Left ventricle myocardium inferior (tissue), 1 donor: ENCODE measurements at places on chromosomes 16 and 17.

DNA sequence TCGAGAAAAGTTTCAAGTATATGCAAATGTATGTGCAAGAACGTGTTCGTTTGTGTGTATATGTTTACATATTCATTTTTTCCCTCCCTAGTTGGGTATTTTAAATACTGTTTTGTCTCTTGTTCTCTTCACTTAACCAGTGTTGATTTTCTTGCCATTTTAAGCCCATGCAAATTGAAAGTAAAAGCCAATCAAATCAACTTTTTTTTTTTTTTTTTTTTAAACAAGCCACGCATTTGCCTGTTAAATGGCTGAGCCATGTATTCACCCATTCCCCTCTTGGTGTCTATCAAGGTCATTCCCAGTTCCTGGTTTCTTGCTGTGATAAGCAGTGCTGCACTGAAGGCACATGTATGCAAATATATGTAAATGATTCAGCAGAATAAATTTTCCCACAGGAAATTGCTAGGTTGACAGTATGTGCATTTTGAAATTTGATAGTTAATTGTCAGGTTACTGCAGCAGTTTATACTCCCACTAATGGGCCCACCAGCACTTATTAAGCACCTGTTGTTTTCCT is 12.2 kb downstream of the ABCC1 start:
- DNase-seq: no peak

- no peak for DNase-seq
Measured at GRCh38 chr17:61806081-61806828, 57.1 kb downstream of the BRIP1 start.

DNA sequence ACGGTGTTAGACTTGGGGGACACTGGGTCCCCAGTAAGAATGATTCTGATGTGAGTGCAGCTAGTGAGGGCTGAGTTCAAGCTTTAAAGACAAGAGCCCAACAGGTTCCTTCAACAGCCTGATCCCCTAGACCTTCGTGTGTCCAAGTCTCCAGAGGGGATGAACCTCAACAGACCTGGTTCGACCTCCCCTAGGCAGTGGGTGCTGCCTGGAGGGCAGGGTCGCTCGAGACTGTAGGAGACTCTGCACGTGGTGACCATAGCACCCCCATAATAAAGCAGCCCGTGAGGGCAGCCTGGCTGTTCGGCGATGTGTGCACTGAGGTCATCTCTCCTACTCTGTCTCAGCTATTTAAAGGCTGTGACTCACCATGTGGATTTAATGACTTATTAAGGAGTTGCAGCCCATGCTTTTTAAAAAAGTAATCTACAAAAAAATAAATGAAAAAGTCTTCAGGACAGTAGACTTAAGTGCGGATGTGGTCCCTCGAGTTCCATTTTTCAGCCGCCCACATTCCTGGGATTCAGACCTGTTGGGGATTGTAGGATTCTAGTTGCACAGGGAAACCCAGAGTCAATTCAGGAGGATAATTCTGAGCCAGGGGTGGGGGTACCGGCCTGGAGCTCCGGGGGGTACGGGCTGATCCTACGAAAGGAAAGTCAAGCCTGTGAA is 23.4 kb upstream of the METRNL start:
- DNase-seq: peak; percentile 15

- DNase-seq: no peak
Measured at GRCh38 chr17:27657620-27658019, 26.6 kb downstream of the LGALS9 start.

GRCh38 chr17:36755586-36755985 is 154.2 kb downstream of the MRM1 start:
- no peak for DNase-seq
